ENCODE measurements at places on chromosomes 2 and 18.

- DNase-seq, result no peak
Measured at GRCh38 chr2:207531032-207531952, 1.5 kb downstream of the CREB1 start.

GRCh38 chr2:100012561-100012960 lies 129.8 kb downstream of the AFF3 start:
- DNase-seq, result no peak

- no peak for DNase-seq
Measured at GRCh38 chr2:170503971-170504809, 210.9 kb upstream of the SP5 start.

- no peak for DNase-seq
Measured at GRCh38 chr18:60624207-60624606, 251.6 kb upstream of the MC4R start.

- DNase-seq, result no peak
Measured at GRCh38 chr2:28613633-28614501, 118.0 kb downstream of the PLB1 start.

DNA sequence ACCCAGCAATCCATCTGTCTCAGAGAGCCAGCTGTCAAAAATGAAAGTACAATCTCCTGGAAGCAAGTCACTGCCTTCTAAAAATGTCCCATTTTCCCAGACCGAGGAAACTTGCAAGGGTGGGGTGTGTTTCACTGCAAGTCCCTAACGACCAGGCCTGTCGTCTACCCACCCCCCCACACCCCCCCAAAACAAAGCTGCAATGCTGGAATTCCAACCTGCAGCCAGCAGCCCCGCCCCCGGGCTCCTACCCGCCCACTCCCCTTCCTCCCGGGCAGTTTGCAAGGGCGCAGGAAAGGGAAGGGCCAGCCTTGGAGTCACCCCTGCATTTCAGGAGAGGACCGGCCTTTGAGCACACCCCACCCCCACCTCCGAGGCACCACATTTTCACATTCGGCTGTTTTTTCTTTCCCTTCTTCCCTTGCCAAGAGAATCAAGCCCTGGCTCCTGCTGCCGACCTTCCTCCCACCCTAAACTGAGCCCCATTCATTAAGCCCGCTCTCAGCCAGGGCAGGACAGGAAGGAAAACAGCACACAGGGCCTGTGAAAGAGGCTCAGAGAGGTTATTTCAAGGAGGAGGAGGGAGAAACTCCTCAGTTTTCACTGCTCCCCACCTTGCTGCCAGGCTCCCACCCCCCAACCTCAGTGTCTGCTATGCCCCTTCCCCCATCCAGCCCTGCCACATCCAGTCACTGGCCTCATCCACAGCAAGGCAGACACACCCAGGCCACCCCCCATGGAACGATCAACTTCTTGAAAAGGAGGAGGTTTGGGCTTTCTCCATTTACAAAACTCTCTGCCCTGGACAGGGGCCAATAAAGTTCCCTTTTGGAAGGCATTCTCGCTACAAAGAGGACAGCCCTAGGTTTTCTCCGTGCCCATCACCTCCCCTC lies 11.3 kb downstream of the SMAD7 start:
- no peak for DNase-seq

- no peak for DNase-seq
Measured at GRCh38 chr18:3624546-3624934, 174.6 kb downstream of the TGIF1 start.

- DNase-seq, result peak; percentile 64
Measured at GRCh38 chr18:70489986-70490933, 201.4 kb downstream of the SOCS6 start.

DNA sequence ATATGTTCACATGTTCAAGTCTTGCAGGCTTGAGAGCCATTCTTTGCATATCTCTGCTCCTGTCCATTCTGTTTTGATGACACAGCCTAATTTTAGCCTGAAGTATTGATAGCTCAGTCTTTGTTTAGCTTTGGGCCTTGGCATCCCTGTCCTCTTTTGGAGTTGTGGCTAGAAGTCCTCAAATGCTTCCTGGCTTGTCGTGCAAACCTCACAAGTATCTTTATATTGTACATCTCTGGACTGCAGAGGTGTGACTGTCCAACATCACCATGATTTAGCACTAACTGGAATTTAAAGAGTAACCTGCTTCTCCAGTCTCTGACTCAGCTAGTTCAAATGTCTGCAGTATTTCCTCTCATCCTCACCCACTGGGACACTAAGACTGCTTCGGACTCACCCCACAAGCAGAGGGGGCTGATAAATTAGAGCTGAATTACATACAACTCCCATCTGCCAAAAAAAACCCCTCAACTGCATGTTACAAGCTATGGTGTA lies 11.7 kb downstream of the PFN4 start:
- DNase-seq, result no peak

GRCh38 chr18:74652392-74652988 lies 54.8 kb downstream of the ZNF407 start:
- peak; percentile 44 for DNase-seq

DNA sequence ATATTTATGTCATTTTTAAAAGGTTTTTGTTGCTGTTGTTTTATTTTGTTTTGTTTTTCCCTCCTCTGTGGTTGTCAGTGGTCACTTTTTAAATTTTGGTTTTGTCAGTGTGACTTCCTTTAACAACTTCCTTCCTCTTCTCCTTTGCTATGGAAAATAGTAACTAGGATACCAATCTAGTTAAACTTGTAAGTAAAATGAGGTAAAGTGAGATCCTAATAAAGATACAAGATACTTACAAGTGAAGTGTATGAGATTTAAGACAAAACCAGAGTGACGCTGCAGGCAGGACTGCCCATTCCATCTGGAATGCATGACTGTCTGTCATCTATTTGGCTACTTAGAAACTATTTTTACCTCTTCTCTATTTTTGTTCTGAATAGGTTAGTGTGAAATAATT lies 30.6 kb upstream of the CREB1 start:
- DNase-seq, result no peak

DNA sequence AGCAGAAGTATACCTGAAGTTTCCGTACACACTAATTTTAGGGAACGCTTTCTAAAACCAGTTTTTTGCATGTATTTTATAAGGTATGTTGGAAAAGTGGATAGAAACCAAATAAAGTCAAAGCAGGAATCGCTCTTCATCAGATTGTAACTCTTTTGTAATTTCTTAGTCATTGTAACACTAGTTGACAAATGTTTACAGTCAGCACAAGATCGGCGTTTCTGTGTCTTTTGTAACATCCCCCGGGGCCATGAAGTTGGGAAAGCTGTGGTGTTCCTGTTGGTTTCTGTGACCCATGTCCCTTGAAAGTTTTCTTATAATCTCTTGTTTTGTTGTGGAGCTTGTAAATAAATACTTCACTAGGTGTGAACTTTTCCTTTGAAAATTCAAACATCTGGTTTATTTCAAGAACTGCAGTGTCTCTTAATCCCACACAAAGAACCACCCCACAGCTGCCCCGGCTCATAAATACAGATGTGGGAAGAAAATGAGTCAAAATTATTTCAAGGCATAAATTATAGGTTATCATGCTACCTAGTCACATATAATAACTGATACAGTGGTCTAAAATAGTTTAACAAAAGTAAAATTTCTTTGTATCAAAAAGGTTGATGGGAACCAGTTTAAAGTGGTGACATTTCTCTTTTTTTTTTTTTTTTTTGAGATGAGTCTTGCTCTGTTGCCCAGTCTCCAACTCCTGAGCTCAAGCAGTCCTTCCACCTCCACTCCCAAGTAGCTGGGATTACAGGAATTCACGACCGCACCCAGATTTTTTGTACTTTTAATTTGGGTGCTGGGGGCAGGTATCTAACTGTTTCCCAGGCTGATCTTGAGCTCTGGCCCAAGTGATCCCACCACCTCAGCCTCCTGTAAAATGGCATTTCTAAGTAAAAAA lies 751 bp upstream of the NMI start:
- no peak for DNase-seq

GRCh38 chr18:45066886-45067285 lies 386.2 kb downstream of the SETBP1 start:
- DNase-seq, result no peak

GRCh38 chr2:117879003-117879402 lies 64.5 kb downstream of the DDX18 start:
- DNase-seq, result no peak

- no peak for DNase-seq
Measured at GRCh38 chr2:101197215-101197745, 46.1 kb upstream of the TBC1D8 start.

- no peak for DNase-seq
Measured at GRCh38 chr2:86621280-86621943, 2.3 kb downstream of the RNF103 start.

- no peak for DNase-seq
Measured at GRCh38 chr2:223865907-223866508, 28.6 kb upstream of the AP1S3 start.

DNA sequence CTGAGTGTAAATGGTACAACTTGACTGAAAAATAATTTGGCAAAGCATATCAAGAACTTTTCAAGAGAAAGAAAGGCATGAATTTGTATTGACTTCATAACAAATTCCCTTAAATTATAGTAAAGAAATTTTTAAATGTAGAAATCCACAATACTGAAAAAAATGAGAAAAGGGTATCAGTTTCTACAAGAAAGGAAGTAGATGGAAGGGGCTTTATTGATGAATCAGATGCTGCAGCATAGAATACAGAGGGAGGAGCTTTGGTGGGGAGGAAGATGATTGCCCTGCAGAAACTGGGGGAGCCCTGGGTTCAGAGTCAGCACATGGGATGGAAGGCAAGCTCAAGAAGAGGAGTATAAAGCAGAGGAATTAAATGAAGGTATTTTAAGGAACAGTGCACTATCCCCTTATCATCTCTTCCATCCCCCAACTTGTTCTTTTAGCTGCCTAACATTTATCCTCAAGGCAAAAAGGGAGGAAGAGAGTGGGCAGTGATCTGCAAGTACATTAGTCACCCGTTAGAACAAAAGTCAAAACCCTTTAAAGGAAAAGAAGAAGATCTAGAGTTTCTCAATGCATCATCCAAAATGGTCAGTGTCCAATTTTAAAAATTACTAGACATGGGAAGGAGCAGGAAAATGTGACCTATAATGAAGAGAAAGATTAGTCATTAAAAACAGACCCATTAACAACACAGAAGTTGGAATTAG lies 77.7 kb downstream of the KCTD18 start:
- no peak for DNase-seq

- no peak for DNase-seq
Measured at GRCh38 chr2:201546576-201546975, 95.0 kb downstream of the STRADB start.

GRCh38 chr2:78979380-78980151 lies 45.9 kb upstream of the REG3G start:
- DNase-seq, result peak; percentile 79

GRCh38 chr2:39607538-39608262 lies 58.0 kb upstream of the TMEM178A start:
- DNase-seq, result no peak

GRCh38 chr2:128313091-128313836 lies 5.4 kb downstream of the HS6ST1 start:
- DNase-seq, result peak; percentile 48

GRCh38 chr18:22063102-22063501 lies 106.3 kb upstream of the GATA6 start:
- no peak for DNase-seq

DNA sequence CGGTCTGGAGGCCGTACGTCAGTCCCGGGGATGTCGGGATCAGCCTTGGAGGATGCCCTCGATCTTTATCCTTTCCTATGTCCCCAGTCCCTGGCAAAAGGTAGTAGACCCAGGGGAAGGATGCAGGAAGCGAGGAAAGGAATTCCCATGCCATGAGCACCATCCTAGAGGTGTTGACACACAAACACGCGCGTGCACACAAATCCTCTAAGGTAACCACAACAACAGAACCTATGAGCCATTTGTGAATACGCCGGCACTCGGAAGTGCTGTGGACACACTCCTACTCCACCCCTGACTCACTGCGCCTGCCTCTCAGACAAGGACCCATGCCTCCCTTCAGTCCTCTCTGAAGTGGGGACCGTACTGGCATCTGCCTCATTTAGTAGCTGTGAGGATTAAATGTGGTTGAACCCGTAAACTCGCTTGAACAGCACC lies 11.3 kb upstream of the MLPH start:
- no peak for DNase-seq

DNA sequence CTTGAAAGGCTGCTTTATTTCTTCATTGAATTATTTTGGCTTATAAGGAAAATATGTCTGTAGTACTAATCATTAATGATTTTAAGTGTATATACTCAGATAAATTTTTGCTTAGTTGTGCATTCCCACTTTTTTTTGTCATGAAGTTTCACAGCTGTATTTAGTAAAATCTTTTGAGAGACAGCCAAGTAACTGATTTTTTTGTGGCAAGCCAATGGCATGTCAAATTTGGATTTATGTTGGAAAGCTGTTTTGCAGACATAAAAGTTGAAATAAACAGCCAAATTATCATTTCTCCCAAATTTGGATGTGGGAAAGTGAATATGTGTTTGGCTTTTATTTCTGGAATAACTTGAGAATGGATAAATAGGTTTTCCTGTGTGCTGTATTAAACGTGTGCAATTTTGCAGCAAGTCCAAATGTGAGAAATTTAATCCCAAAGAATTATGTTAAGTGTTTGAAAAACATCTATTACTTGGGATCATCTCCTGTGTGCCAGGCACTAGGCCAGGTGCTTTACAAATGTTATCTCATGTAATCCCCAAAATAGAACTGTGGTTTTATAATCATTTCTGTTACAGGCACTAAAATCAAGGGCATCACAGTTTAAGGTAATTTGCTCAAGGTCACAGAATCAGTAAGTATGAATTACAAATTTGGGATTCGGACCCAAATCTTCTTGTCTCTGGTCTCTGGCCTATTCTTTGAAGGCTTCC lies 160.4 kb downstream of the PTPRM start:
- DNase-seq, result no peak

DNA sequence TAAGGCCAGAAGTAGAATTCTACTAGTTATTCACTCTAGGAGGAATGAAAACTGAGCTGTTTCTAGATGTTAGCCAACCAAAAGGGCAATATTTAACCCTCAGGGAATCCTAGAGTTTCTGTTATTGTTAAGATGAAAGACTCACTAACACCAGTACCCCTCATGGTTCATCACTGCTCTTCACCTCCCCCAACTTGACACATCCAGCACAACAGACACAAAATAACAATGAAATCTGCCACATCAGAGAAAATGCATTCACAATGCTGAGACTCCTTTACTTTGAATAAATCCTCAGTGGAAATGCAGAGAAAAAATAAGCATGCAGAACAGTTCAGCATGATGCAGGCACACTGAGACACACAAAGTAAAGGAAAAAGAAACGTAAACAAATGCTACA lies 111.3 kb downstream of the RIF1 start:
- DNase-seq, result no peak

GRCh38 chr2:206736935-206737334 lies 18.7 kb upstream of the DYTN start:
- no peak for DNase-seq

- DNase-seq, result no peak
Measured at GRCh38 chr2:3355951-3356569, 21.6 kb downstream of the EIPR1 start.

- no peak for DNase-seq
Measured at GRCh38 chr2:118374974-118375755, 286.9 kb downstream of the INSIG2 start.

GRCh38 chr18:14089781-14090180 lies 42.5 kb downstream of the ZNF519 start:
- DNase-seq, result no peak

DNA sequence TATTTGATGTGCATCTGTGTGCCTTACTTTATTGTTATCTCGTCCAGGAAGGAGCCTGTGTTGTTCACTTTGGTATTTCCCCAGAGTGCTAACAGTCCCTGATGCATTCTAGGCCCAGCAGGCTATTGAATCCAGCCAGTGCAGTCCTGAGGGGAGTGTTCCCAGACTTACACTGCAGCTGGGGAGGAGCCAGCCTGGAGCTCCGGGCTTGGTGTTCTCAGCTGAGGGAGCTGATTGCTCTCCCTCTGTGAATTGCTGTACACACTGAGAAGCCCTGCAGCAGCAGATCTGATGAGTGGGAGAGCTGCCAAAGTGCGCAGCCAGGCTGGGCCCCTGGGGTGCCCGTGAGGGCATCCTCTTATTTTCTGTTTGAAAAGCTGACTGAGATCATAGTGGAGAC lies 159.2 kb downstream of the GALNT3 start:
- peak; percentile 40 for DNase-seq
